ENCODE measurements at places on chromosomes 13 and 19.

DNA sequence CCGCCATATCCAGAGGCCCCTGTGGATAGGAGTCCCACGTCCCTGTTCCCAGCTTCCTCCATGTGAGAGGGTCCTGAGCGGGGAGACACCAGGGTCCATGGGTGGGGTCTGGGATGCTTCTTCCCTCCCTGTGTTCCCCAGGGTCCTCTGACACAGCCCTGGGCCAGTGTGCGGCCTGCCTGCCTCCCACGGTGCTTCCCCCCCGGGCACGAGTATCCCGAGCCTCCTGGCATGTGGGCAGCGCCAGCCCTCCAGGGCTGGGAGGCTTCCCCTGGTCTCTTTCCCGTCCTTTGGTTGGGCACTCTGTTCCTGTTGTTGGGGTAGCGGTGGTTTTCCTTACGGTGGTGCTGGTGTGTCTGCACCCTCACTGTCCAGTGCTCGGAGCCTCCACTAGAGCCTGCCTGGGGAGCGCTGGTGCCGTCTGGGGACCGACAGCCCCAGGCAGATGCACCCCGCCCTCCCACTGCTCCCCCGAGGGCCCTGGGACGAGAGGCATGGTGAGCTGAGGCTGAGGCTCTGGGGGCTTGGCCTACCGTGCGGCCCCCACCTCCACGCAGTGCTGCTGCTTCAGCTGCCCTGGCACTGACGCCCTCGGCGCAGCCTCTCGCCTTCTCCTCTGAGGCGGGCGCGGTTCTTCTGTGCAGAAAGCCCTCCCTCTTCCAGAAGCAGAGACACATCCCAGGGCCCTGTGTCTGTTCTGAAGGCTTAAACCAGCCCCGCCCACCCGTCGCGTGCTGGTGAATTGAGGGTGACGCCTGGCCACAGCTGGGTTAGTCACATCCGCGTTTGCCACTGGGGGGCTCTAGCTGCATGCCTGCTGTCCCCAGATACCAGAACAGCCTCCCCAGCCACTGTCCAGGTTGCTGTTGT, 27.9 kb downstream of the PLEKHJ1 start:
- DNase-seq = no peak

DNA sequence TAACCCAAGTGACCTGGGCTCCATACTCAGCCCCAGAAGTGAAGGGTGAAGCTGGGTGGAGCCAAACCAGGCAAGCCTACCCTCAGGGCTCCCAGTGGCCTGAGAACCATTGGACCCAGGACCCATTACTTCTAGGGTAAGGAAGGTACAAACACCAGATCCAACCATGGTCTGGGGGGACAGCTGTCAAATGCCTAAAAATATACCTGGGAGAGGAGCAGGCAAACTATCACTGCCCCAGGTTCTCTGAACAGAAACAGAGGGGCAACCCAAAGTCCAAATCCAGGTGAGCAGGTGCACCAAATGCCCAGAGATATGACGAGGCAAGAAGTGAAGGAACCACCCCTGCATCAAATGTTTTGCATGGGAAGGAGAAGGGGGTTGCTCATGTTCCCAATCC, 6.1 kb upstream of the CEACAM7 start:
- no peak for DNase-seq

DNA sequence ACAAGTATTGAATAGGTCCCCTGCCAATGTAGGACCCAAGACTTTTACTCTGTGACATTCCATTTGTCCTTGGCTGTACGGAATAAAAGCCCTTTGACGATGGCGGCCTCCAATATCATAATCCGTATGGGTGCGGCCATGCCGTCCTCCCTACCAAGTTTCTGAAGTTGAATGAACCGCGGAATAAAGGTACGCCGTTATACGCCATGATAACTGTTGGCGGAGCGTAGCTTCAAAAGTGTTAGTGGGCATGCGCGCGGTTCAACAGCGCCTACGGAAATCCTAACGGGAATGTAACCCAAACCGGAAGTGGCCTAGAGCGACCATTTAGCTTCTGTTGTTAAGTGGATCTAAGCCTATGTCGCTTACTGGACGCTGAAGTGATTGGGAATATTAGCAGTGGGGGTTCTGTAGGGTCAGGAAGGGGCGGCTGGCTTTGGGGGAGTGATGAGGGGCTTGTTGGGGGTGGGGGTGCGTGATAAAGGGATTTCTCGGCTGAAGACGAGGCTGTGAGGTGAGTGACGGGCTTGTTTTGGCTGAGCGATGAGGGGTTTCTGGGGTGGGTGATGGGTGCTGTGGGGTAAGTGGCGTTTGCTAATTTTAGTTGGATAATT, at the start of gene ZNF175:
ZNF175 (plus strand) TSS at position 322 of the 614 bp plus-strand sequence. CDS start 2,047 bp downstream, outside the sequence.
- peak; percentile 98 for DNase-seq

GRCh38 chr19:7925171-7925851, 624 bp downstream of the CTXN1 start:
- DNase-seq = no peak

GRCh38 chr13:108154421-108154858, 60.9 kb downstream of the LIG4 start:
- no peak for DNase-seq

DNA sequence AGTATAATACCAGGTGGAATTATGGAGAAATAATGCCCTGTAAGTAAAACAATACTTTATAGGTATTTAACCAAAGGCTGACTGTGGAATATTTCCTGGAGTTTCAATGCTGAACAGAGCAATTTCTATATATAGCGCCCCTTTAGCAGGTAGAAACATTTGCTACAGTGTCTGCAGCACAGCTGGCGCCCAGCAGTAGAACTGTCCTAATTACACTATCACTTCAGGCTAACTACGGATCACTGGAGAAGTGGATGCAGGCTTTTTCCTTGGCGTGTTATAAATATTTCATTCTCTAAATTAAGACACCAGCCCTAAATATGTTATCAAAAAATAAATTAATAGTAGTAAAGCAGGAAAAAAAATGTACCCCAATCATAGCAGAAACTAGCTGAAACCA, 3.1 kb downstream of the SHISA2 start:
- DNase-seq = peak; percentile 28

DNA sequence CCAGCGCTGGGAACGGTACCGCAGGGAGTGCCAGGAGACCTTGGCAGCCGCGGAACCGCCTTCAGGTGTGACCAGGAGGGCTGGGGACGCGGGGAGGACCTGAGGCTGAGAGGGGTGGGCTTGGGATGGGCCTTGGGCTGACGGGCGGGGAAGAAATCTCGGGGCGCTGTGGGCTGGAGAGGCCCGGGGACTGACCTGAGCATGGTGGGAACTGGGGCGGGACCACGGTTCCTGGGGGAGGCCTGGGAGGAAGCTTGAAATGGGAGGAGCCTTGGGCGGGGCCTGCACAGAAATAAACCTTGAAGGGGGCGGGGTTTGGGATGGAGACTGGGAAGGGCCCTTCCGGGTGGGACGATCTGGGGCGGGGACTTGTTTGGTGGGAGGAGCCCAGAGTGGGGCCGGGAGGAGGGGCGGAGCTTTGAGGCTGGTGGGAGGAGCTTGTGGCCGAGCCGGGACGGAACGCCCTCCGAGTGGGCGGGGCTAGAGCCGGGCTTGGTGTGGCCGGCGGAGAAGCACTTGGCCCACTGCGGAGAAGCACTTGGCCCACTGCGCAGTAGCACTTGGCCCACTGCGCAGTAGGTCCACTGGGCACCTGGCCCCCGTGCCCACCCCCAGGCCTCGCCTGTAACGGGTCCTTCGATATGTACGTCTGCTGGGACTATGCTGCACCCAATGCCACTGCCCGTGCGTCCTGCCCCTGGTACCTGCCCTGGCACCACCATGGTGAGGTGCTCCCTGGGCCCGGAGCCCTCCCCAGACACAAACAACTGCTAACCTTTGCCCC, 2.8 kb downstream of the GIPR start:
- DNase-seq = peak; percentile 74

- DNase-seq = no peak
These were observed 1027.1 kb upstream of the PCDH9 start for GRCh38 chr13:68257111-68257842.

GRCh38 chr13:114032126-114032799, 58.4 kb upstream of the C13orf46 start:
- no peak for DNase-seq

DNA sequence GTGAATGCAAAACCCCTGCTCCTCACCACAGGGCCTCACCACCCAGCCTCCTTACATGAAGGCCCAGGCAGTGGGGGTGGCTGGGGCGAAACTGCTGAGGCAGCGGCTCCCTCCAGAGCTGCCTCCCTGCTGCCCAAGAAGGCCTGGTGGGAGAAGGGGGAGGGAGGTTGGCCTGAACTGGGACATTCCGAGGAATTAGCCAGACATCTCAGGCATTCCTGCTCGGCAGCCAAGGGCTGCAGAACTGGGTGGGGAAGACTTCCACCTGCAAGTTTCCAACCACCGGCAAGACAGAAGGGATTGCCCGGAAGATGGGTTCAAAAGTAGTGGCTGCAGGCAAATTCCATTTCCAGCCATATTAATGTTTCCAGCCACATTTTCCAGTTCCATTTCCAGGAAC, 2.3 kb upstream of the PSPN start:
- DNase-seq = no peak

GRCh38 chr19:19257137-19257536, 16.0 kb downstream of the TM6SF2 start:
- no peak for DNase-seq

DNA sequence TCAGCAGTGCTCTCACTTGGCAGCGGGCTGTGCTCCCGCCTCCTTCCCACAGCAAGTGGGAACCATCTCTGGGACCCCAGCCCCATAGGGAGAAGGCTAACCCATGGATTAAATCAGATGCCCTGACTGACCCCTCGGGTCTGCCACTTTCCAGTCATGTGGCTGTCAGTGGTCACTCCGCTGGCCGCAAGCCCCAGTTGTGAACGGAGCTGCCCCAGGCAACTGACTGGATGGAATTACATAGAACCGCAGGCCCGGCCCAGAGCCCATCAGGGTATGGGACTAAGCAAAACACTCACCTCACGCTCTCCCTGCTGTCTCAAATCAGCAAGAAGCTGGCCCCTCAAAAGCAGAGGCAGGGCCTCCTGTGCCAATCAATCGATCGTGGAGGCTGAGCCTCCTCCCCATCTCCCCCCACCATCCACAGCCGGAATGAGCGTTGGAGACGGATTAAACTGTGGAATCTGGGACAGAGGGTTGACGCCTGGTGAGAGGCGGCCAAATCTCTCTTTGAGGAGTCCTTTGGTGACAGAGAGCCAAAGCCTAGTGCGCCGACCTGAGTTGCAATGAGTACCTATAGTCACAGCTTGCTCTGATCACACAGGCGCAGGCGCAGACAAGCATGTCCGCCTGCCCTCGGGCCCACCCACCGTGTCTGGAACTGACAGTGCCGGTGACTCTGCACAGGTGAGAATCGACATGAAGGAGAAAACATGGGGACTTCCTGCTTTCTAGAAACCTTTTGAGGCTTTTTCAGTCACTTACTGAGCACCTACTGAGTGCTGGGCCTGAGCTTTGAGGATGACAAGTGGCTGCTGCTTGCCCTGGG, 38.7 kb downstream of the PBX4 start:
- no peak for DNase-seq

DNA sequence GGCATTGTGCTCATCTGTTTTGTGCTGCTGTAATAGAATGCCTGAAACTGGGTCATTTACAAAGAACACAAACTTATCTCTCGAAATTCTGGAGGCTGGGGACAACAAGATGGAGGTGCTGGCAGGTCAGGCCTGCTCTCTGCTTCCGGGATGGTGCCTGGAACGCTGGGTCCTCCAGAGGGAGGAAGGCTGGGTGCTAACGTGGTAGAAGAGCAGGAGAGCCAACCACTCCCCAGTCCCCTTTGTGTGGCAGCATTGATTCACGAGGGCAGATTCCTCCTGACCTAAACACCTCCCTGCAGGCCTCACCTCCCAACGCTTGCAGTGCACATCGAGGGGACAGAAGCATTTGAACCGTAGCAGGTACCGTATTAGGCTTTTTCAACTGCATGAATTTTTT, 34.1 kb upstream of the TFDP1 start:
- no peak for DNase-seq

DNA sequence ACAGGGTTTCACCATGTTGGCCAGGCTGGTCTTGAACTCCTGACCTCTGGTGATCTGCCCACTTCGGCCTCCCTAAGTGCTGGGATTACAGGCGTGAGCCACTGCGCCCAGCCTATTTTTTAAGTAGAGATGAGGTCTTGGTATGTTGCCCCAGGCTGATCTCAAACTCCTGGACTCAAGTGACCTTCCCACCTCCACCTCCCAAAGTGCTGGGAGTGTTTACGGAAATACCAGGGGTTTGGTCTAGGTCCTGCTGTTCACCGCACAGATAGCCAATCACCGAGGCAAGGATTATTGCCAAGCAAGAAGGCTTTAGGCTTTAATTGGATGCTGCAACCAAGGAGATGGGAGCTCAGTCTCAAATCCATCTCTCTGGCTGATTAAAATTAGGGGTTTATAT, 11.6 kb downstream of the CLEC4G start:
- no peak for DNase-seq

DNA sequence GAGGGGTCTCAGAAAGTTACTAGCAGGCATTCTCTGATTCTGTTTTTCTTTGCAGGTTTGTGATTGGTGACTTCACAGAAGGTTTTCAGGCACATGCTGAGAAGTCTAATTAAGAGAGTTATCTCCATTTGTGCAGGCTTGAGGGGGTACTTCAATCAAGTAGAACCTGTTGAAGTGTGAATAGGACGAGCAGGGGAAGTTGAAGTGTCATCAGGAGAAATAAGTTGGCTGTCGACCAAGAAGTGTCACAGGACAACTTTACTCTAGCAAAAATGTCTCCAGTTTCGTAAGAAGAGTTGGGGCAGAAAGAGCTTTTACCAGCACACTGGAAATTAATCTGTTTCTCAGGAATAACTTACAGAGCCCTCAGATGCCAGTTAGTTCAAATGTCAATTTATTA, 576.5 kb upstream of the SLITRK5 start:
- DNase-seq = no peak

DNA sequence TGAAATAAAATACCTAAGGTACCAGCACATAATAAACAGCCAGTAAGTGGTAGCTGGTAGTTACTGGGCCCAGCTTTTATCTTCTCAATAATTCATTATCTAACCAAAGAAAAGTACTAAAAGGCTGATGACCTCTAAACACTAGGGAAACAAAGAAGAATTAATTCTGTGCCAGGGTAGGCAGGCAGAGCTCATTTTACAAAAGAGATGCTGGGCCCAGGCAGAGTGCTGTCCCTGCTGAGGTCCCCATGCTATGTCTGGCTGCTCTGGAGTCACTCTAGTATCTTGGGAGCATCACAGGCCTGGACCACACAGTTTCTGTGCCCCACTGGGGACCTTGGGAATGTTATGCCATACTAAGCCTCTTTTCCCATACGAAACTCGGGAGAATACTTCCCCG, 18.2 kb downstream of the ZNF507 start:
- peak; percentile 83 for DNase-seq
